ENCODE measurements at places on chromosomes 4 and X.
A peak's percentile ranks its signal among the peaks of the same experiment; 100 is the strongest.

DNA sequence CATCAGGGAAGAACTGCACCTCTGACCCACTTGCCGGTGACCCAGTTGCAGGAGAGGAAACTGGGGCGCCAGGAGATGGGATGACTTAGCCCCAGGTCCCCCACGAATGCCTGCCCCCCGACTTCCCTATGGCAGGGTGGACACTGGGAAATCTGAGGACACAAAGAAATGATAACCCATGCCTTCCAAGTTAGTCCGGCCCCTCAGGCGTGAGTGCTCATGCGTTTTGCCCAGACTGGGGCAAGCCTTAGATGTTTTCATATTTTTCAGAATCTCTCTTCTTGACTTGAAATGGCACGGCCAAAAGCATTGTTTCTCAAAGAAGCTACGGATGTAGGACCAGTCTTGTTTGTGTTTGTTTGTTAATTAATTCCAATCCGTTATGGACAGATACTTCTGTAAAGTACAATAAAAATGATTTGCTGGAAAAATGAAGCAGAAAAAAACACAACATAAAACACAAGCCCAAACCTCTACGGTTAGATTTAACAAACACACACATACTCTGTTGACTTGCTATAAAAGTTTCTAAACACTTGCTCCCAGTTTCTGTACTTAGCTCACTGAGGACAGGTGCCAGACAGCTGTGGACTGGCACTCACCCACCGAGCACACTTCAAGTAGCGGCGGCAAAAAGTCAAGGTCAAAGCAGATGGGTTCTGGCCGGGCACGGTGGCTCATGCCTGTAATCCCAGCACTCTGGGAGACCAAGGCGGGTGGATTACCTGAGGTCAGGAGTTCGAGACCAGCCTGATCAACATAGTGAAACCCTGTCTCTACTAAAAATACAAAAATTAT, 341.5 kb downstream of the BCOR start:
- no peak for DNase-seq

DNA sequence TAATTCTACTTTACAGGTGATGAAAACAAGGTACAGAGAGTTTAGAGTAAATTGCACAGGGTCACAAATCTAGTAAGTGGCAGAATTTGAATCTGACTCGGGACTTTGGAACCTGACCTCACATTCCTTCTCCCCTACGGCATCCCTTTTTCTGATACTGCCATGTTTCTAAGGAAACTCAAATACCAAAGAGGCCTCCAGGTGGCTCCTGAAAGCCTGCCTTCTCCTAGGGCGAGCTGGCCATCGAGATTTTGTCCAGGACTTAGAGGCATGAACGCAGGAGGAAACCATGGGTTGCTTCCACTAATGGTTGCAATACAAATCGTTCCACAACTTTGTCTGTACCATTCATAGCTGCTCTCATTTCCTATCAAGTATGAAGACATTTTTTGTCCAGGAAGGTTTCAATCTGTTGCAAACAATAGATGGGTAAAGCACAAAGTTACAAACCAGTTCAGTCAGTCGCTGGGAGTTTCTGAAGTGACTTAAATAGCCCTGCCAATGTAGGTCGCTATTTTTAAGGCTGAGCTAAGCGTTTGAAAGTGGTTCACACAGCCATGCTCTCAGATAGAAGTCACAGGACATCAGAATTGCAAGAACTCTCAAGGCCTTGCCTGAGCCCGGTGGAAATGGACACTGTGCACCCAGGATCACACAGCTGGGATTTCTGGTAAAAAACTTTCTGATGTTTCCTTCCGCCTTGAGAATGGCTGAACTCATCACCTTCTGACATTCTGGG, 296.6 kb upstream of the PRPS2 start:
- DNase-seq: peak; percentile 1

DNA sequence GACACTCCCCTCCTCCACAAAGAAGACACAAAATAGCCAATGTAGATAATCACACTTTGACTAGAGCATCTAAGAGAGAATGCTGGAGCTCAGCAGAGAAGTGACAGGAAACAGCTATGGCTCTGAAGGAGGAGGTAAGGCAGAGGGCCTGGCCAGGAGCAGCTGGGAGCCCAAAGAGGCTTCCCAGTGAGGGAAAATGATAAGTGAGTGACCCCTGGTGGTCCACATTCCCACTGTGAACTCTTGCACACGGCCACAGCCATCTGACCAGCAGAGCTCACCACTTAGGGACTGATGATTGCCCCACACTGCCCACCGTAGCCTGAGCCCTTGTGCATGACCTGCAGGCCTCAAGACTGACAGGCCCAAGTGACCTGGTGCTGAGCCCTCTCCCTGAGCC, 162.7 kb upstream of the GALNTL6 start:
- no peak for DNase-seq

GRCh38 chrX:74160816-74161215, 143.2 kb upstream of the ZCCHC13 start:
- no peak for DNase-seq

GRCh38 chr4:112125416-112125815, 19.8 kb upstream of the FAM241A start:
- DNase-seq: no peak

- no peak for DNase-seq
Observed at GRCh38 chr4:77800483-77801259, 18.5 kb downstream of the CNOT6L start.

DNA sequence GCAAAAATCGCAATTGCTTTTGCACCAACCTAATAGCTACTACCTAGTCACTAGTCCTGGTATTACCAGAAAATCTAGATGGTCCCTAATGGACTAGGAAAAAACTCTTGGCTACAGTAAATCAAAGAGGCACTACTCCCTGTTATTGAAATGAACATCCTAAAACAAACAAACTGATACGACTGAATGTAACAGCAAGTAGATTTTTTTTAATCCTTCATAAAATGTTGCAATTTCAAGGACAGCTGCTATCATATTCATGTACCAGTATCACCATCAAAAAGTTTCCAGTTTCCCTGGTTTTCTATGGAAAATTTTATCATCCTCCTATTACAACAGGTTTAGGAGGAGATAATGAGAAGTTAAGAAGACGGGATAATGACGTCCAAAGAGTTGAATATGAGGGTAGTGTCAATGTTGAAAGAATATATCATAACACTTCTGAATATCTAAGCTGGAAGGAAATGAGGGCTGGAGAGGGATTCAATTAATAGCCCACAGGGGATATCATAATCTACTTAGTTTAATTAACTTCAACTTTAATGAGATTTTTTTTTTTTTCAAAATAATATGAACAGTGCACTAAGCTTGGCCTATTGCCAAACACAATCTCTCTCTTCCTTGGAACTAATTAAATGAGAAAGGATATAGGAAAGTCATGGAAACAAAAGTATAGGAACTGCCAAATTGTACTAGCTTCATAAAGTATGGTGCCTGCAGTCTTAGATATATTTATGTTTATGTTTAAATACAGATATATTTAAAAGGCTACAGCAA, 94.8 kb upstream of the SMIM10 start:
- DNase-seq: no peak

GRCh38 chrX:154719132-154719675, 31.7 kb downstream of the GAB3 start:
- no peak for DNase-seq

DNA sequence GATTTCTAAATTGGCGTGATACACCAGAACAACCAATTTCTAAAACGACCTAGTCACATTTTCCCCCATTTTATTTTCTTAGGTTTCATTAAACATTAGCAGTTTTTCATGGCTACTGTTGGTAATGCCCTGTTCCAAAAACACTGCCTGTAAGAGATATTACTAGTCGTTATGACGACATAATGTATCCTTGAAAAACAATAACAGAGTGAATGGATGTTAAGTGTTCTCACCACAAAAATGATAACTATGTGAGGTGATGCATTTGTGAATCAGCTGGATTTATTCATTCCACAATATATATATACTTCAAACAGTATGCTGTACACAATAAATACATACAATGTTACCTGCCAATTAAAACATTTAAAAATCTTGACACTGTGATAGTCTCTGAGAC, 1147.6 kb upstream of the PCDH10 start:
- peak; percentile 6 for DNase-seq

DNA sequence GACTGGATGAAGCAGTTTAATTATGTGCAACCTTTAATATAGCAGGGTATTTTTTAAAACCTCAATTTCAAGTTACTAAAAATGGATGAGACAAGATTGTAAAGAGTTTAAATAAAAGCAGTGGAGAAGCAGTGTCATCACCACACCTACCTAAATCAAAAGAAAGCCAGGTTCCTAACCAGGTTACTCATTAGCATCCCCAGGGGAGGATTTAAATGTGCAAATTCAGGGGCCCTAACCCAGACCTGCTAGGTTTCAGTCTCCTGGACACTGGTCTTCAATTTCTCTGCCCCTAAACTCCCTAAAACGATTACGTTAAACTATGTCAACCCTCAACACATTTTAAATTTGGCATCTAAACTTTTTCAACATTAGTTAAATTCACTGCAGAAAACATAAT, 116.9 kb upstream of the KLF3 start:
- DNase-seq: no peak

DNA sequence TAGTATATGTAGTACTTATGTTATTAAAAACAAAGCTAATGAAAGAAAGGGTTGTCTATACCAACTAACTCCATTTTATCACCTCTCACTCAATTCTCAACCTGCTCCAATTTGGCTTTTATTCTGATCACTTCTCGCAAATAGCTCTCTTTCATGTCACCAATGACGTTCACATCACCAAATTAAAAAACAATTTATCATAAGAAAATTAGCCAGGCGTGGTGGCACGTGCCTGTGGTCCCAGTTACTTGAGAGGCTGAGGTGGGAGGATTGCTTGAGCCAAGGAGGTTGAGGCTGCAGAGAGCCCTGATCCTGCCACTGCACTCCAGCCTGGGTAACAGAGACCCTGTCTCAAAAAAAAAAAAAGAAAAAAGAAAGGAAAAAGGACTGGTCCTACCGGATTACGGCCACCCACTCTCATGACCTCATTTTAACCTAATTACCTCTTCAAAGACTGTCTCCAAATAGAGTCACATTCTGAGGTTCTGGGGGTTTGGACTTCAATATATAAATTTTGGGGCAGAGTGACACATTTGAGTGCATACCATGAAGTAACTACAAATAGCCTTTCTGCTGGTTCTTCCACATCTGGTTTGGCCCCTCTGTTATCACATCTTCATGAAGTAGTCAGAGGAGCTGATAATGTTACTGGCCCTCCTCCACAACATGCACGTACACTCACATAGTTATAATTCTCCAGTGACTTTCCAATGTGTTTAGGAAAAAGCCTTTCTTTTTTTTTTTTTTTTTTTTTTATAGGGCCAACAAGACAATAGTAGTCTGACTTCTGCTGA, 15.8 kb upstream of the RBMX start:
- DNase-seq: no peak

DNA sequence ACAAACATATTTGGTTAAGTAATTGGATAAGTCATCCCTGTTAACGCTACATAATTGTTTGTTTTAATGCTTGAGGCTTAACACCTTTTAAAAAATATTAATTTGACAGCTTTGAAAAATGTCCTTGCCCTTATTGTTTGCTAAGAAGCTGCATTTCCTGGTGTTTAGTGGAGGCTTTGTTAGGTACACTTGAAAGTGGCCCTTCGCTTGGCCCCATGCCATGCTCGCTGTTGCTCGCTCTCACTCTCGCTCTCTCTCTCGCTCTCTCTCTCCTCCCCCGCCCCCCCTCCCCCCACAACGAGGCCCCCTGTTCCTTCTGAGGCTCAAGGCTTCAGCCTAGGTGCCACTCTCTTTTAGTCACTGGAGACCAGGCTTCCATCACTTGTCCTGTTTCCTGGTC, 139.6 kb downstream of the DCLK2 start:
- no peak for DNase-seq

- peak; percentile 57 for DNase-seq
Observed at GRCh38 chr4:77699731-77700210, 94.2 kb downstream of the CXCL13 start.

GRCh38 chr4:86452422-86452891, 92.6 kb upstream of the MAPK10 start:
- no peak for DNase-seq

DNA sequence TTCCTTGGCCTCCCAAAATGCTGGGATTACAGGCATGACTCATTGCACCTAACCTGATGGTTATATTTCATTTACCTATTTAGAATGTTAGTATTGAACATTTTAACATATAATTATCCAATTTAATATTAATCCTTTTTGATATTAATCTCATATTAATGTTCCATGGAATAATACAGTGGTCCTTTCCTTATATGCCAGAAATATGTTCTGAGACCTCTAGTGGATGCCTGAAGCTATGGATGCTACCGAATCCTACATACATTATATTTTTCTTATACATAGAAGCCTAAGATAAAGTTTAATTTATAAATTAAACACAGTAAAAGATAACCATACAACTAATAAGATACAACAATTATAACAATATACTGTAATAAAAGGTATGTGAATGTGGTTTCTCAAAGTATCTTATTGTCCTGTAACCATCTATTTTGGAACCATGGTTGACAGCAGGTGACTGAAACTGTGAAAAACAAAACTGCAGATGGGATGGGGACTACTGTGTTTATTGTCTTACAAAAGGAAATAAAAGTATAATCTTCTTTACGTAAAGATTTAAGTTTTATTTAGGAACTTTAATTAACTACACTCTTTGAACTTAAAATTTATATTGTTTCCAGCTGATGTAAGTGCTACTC, 431.4 kb downstream of the GRID2 start:
- DNase-seq: no peak

DNA sequence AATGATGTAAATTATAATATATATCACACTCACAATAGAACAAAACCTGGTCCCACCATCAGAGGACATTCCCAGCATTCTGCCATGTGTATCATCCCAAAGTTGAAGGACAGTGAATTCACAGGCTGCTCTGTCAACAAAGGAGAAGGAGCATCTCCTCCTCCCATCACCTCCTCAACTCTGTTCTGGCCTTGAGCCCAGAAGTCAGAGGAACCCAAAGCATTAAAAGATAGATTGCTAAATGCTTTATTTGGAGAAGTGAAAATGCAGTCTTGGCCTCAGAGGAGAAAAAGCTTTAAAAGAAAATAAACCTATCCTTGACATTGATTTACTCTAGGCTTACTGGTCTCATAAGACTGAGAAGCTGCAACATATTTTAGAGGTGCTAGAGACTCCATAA, 268.8 kb upstream of the RASGEF1B start:
- no peak for DNase-seq

GRCh38 chr4:122819708-122820449, 6.8 kb upstream of the FGF2 start:
- DNase-seq: no peak

DNA sequence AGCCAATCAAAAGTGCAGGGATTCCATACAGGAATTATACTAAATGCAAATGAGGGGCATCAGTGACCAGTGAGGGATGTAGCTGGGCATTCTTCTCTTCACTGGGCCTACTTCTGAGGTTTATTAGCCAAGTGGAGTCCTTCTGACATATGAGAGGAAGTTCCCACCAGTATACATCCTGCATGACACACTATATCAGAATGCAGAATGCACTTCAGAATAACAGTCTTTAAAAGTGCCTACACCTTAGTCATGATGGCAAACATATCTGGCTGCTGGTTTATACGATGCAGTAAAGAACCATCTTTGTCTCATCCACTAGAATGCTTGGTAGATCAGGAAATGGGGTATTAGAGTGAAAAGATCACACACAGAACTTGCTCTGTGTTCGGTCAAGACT, 180.3 kb upstream of the PPARGC1A start:
- DNase-seq: peak; percentile 28

GRCh38 chrX:43553257-43553656, 102.8 kb upstream of the MAOA start:
- DNase-seq: no peak

Measured in urothelium cell line (cell line).